Daoy (cell line): ENCODE measurements at places on chromosomes 12 and 14. TPM values are rescaled to one million over a fixed set of nuclear protein-coding genes. Genes with fewer than 3 reads are reported as not detected.

DNA sequence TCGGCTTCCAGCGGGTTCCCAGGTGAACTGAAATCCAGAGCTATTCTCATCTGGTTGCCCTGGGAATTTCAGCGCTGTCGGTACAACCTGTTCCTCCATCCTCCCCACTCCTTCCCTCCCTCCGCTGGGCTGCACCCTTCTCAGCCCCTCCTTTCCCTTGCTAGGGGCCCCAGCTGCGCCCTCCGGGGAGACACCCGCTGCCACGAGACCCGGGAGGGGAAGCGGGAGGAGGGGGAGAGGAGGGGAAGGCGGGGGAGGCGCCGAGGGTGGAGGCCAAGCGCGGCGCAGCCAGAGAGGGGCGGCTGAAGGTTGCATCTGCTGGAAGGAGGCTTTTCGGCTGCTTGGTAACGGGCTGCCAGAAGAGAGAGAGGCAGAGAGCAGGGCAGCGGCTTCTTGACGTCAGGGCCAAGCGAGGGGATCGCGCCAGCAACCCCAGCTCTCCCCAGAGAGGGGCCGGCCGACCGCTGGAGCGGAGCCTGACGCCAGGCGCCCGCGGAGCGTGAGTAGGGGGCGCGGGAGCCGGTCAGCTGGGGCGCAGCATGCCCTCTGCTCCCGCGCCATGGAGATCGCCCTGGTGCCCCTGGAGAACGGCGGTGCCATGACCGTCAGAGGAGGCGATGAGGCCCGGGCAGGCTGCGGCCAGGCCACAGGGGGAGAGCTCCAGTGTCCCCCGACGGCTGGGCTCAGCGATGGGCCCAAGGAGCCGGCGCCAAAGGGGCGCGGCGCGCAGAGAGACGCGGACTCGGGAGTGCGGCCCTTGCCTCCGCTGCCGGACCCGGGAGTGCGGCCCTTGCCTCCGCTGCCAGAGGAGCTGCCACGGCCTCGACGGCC is at the start of gene KCNA5:
Gene KCNA5 (plus strand): TSS at position 291 of the 831 bp plus-strand sequence. CDS start 269 bp downstream, at position 560.
- no peak for DNase-seq

GRCh38 chr14:52279408-52279807 is 11.9 kb downstream of the PTGDR start:
- DNase-seq = peak; percentile 64

GRCh38 chr12:4269279-4269991 is 4.1 kb upstream of the CCND2 start:
- peak; percentile 89 for DNase-seq

DNA sequence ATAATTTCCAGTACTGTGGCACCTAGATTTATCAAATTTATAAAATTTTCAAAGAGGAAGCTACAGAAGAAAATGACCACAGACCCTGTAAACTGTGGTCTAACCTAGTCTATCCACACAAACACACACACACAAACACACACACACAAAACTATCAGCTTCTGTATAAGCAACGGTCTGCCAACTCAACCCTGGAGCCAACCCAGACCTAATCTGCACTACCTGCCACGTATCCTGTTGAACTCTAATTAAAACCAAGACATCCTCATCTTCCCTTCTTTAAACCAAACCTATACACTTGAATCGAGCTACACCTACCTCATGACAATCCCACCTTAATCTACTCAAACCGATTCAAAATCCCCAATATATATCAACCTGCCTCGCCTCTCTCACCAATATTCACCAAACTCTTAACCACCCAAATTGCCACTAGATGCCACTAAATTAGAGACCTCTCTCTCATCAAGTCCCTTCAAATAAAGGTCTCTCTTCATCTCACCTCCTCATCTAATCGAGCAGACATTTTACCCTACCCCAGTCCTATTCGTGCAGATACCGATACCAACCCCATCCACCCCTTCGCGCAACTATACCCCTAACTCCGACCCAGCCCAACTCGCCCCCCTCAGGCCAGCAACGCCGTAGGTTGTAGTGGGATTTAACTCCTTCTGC is 808 bp downstream of the ACIN1 start:
- no peak for DNase-seq

DNA sequence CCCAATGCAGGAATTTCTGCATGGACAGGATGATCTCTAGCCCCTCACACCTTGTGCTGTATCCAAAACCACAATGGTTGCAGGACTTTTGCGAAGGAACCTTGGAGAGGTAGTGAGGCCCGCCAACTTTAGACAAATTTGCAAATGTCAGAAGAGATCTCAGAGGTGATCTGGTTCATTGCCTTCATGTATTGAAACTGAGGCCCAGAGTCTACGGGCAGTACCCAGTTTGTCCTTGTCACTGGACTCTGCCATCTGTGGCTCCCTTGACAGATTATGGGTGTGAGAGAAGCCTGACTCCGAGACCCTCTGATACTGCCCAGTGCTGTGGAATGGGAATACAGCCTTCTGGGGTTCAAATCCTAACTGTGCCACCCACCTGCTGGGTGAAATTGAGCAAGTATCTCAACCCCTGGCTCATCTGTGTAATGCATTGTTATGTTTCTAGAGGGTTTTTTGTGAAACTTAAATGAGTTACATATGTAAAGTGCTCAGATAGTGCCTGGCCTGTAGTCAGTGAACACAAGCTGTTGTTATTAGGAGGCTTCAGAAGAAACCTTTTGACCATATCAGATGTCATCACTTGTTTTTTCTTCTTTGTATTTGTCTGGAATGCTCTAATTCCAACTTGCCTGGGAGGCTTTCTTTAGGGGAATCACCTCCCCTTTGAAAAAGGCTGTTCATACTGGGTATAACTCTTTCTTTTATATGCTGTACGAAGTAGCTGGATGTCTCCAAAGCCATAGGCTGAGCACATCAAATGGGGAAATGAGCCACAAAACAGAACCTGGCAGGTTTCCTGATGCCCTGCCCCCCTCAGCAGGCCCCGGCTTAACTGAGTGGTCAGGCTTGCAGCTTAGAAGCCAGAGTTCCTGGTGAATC is 71.4 kb upstream of the SRSF5 start:
- DNase-seq = peak; percentile 30

DNA sequence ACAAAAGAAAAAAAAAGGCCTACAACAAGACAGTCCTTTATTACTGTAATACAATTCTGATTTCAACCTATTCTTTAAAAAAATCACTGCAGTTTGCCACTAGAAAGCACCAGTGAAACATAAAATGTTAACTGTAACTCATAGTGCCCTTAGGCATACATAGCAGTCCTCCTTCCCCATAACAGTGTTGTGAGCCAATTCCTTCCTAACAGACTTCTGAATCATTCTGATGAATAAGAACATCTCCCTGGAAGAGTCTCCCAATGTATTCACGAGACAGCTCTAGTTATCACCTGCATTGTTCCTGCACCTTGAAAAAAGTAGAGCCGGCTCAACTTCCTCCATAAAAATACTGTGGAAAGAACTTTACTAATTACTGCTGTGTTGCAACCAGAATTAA is 213.6 kb upstream of the FSCB start:
- no peak for DNase-seq

DNA sequence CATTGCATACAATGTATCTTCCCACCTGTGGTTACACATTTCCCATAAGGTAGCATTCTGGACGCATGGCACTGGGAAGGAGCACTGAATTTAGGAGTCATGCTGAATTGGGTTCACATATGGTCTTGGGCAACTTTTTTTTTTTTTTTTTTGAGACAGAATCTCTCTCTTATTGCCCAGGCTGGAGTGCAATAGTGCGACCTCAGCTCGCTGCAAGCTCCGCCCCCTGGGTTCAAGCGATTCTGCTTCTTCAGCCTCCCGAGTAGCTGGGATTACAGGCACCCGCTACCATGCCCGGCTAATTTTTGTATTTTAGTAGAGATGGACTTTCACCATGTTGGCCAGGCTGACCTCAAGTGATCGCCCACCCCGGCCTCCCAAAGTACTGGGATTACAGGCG is 13.3 kb downstream of the DIP2B start:
- no peak for DNase-seq

DNA sequence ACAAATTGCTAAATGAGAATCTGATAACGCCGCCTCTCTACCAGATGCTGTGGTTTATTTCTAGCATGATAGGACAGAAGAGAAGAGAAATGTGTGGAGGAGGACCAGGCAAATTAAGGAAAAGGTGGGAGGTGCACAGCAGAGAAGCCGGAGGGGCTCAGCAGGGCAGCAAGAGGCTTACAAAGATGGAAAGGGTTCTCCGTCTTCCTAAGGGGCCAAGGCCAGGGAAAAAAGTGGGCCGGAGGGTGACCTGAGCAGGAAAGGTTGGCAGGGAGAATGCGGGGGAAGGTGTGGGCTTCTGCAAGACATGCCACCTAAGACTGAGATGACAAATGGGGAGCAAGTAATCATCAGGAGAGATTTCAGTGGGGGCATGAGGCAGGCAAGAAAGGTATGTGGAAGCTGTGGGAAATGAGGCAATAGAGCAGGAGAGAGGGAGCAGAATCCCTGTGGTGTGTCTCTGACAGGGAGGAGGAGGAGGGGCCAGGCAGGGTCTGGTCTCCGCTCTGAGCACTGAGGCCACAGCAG is 18.7 kb downstream of the MANSC1 start:
- no peak for DNase-seq

DNA sequence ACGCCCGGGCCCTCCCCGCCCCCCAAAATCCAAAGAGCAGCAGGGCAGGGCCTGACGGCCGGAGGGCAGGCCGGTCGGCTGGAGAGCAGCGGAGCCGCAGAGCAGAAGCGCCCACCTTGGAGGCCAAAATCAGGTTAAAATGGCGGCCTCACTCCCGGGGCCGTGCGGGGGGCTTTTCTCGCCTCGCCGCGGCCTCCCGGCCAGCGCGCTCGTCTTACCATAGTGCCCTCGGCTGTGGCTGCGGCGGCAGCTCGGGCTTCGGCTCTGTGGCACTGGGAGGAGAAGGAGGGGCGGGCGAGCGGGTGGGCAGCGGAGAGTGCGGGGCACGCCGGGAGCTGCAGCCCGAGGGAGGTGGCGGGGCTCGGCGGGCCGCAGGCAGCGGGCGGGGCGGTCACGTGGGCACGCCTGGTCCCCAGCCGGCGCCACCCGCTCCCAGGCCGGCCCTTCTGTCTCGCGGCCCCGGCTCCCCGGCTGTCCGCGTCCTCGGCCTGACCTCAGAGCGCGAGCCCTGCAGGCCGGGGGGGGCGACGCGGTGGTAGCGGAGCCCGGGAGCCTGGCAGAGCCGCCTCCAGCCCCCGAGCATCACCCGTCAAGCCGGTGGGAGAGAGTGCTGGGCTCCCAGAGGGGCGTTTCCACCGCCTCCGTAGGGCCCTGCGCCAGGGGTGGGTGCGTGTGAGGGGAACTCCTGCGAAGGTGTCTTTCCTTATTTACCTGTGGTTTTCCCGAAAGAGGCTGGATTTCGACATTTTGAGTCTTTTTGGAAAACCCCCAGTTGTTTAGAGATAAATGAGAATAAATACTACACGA is at the start of gene CFL2:
Gene CFL2 (minus strand): TSS at position 274 of the 807 bp plus-strand sequence. CDS start 53 bp downstream, at position 221.
- DNase-seq = peak; percentile 90

DNA sequence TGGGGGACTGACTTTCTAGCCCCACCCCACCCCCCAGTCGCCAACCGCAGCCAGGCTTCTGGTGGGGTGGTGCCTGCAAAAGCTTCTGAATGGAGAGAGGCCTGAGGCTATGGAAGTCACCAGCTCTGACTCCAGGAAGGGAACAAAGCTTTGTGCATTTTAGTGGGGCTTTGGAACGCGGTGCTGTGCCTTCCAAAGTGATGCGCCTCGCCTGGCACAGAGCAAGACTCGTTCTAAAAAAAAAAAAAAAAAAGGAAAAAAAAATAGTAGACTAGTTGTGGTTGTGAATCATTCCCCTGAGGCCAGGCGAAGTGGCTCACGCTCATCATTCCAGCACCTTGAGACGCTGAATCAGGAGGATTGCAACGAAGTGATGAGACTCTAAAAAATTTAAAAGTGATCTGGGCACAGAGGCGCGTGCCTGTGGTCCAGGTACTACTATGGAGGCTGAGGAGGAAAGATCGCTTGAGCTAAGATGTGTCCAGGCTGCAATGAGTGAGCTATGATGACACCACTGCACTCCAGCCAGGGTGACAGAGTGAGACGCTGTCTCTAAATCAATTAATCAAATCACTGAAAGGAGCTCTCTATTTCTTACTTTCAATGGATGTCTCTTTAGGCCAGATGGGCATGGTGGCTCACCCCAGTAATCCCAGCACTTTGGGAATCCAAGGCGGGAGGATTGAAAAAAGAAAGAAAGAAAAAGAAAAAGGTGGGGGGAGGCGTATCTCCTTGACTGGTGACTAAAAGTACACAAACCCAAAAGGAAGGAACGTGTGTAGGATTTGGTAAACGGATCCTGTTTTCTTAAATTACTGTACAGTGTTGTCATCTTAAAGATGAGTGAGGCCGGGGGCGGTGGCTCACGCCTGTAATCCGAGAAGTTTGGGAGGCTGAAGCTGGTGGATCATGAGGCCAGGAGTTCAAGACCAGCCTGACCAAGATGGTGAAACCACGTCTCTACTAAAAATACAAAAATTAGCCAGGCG is 259.6 kb upstream of the ALG10B start:
- peak; percentile 84 for DNase-seq

DNA sequence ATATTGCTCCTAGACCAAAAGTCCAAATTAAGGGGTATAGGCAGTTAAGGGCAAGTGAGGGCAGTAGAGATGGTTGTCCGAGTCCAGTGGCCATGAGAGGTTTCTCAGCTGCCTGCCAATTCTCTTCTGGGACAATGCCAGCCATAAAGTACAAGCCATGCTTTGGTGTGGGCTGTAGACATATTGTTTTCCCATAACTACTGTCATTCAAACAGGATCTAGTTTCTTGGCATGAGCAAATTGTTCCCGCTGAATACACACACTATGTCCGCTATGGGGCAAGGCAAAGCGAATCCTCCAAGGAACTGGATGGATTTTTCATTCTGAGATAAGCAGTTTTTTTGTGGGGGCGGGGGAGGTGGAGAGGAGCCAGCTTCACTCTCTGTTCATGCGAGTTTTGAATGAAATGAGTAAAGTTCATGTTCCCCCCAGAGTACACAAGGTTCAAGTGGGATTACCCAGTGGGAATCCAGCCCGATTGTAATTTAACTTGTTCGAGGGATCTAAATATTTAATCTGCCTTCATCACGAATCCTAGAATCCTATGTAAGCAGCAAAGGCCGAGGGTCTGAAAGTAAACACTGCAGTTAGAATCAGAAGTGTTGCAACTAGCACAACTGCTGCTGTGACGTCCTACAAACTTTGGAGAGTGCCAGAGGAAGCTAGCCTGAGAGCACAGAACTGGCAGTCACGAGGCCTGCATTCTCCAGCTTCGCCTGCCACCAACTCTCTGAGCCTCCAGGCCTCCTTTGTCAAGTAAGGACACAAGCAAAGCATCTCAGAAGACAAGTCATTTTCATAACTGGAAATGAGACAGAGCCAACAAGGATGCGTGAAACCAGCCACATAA is 137.0 kb downstream of the CRADD start:
- peak; percentile 32 for DNase-seq

The VDR gene
- total RNA-seq = 10.1 and 12.1 TPM in 2 replicates

The ERBB3 gene
- 0.63 TPM in 1 of 2 replicates, not detected in the other for total RNA-seq

The INHBC gene
- total RNA-seq = not detected in 2 replicates

The DENR gene
- total RNA-seq = 86.9 and 107 TPM in 2 replicates

The SOAT2 gene
- total RNA-seq = not detected in 2 replicates

The RAB3IP gene
- 28.3 and 28.4 TPM in 2 replicates for total RNA-seq

The GLI1 gene
- 0.57 and 2.1 TPM in 2 replicates for total RNA-seq
